ENCODE measurements at places on chromosomes 13 and 19.

- no peak for DNase-seq
Measured at GRCh38 chr13:112984501-112984900, 15.5 kb downstream of the MCF2L start.

GRCh38 chr19:37963190-37963936, 56.4 kb downstream of the SIPA1L3 start:
- DNase-seq, result no peak

DNA sequence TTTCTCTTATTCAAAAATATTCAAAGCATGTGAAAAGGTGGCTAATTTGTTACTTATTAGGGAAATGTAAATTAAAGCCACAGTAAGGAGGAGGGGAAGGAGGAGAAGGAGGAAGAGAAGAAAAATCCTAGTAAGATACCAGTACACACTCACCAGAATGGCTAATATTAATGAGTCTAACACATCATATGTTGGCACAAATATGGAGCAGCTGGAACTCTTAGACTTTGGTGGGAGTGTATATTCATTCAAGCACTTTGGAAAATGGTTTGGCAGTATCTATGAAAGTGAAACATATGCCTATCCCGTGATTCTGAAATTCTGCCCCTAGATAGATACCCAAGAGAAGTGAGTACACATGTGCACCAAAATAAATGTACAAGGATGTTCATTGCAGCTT, 38.1 kb upstream of the RGCC start:
- DNase-seq, result no peak

- DNase-seq, result no peak
Measured at GRCh38 chr13:59337070-59337469, 826.7 kb downstream of the DIAPH3 start.

DNA sequence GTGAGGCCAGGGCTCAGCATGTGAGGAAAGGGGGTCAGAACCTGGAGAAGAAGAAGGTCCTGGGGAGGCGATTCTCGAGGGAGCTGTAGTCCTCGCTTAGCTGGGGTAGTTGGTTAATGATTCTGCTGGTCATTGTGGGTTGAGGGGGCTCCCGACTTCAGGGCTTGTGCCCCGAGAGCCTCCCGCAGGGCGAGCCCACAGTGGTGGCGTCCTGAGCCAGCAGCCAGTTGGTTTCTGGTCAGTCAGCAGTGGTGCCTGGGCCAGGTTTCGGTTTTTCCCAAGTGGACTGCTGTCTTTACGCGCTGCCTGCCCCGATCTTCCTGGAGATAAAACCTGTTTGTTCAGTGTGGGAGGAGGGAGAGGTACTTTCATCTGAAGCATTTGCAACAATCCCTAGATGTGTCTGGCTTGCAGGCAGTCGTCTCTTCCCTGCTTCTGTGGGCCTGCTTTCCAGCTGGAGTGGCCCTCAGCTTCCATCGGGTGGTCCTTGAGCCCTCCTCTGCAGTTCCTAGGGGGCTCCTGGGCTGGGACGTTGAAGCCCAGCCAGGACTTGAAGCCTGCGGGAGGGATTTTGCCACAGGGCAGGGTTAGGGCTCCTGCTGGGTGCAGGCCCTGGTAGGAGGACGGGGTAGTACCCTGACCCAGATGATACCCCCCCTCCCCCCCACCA, 3.2 kb downstream of the PTBP1 start:
- no peak for DNase-seq

- no peak for DNase-seq
Measured at GRCh38 chr13:73810647-73811046, 323.6 kb downstream of the KLF12 start.

GRCh38 chr13:99154064-99154463, 46.6 kb upstream of the UBAC2 start:
- DNase-seq, result no peak

- DNase-seq, result no peak
Measured at GRCh38 chr13:39302820-39303219, 264.6 kb downstream of the NHLRC3 start.

GRCh38 chr19:7806234-7806633, 23.8 kb upstream of the EVI5L start:
- DNase-seq, result no peak

- no peak for DNase-seq
Measured at GRCh38 chr13:54950546-54950945, 1921.9 kb downstream of the OLFM4 start.

- DNase-seq, result no peak
Measured at GRCh38 chr19:4996701-4997100, 27.8 kb downstream of the KDM4B start.

- DNase-seq, result no peak
Measured at GRCh38 chr13:112457485-112457884, 81.3 kb downstream of the SPACA7 start.

GRCh38 chr13:59210543-59210942, 953.2 kb downstream of the DIAPH3 start:
- DNase-seq, result no peak

GRCh38 chr13:36910545-36910944, 9.5 kb downstream of the SMAD9 start:
- DNase-seq, result no peak

DNA sequence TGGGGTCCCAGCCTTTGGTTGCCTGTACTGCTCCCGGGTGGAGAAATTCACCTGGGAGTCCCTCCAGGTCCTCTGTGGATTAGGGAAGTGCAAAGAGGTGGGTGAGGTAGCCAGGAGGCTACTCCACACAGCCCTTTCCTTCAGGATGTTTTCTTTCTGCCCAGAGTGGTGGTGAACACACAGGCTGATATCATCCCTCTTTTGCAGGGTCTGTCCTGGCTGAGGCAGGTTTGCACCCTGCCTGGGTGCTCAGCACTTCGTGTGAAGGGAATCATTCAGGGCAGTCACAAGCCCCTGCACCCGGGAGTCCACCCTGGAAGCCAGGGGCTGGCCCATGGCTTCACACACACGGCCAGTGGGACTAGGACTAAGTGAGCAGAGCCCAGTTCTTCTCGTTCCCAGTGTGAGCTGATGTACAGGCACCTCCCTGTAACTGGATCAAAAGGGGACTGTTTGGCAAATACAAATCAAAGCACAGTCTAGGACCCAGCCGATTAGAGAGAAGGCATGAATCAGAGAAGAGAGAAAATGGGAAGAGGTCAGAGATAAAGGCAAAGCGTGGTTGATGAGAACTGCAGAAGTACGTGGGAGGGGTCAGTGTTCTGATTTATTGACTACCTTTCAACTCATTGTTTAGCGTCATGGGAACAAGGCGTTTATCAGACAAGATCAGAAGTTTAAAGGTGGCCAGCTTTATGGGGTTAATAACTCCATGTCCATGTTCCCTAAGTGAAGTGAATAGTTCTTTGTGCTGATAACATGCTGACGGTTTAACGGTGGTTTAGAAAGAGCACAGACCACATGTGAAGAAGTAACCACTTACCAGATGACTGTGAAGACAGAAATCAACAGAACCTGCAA, 30.4 kb upstream of the SPATA13 start:
- DNase-seq, result no peak

- no peak for DNase-seq
Measured at GRCh38 chr13:49428041-49428763, 15.7 kb downstream of the CAB39L start.

- DNase-seq, result no peak
Measured at GRCh38 chr13:28425793-28426192, 69.1 kb downstream of the FLT1 start.

GRCh38 chr19:8654591-8655339, 24.3 kb downstream of the NFILZ start:
- peak; percentile 82 for DNase-seq

DNA sequence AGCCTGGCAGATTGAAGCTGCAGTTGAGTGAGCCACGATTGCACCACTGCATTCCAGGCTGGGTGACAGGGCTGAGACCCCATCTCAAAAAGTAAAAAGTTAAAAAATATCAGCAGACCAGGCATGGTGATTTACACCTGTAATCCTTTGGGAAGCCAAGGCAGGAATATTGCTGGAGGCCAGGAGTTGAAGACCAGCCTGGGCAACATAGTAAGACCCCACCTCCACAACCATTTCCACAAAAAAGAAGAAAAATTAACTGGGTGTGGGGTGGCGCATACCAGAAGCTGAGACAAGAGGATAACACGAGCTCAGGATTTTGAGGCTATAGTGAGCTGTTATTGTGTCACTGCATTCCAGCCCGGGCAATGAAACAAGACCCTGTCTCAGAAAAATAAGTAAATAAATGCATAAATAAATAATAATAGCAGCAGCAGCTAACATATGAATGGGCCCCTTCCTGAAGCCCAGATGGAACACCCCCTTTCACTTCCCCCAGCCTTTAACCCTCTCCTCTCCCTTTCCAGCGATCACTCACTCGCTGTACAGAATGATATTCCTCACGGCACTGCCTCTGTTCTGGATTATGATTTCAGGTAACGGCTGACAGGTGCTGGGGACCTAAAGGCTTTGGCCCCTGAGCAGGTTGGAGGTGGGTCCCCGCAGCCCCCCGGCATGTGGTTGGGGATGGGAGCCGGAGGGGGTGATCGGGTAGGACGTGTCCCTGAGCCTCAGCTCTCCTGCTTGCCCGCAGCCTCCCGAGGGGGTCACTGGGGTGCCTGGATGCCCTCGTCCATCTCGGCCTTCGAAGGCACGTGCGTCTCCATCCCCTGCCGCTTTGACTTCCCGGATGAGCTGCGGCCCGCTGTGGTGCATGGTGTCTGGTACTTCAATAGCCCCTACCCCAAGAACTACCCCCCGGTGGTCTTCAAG, 3.2 kb downstream of the MAG start:
- no peak for DNase-seq

GRCh38 chr13:67515895-67516294, 285.8 kb upstream of the PCDH9 start:
- DNase-seq, result no peak

- no peak for DNase-seq
Measured at GRCh38 chr13:66657165-66657881, 572.8 kb downstream of the PCDH9 start.

GRCh38 chr13:52878831-52879230, 30.4 kb upstream of the PCDH8 start:
- no peak for DNase-seq

DNA sequence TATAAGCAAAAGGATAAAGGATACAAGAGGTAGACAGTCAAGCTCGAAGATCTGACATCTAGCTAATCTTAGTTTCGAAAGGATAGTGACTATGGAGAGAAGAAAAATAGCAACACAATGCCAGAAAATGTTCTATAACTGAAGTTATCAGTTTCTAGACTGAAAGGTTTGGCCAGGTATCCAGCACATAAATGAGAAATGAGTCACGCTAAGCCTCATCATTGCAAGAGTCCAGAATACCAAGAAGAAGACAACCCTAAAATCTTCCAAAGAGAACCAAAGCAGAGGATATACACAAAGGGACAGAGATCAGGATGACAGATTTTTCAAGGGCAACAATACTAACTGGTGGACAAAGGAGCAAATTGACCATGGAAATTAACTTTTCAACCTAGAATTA, 237.0 kb downstream of the POSTN start:
- DNase-seq, result no peak

- DNase-seq, result no peak
Measured at GRCh38 chr13:94345374-94346195, 133.9 kb downstream of the DCT start.

- DNase-seq, result peak; percentile 59
Measured at GRCh38 chr19:18046059-18046718, 38.2 kb downstream of the ARRDC2 start.

GRCh38 chr13:101490406-101491015, 38.0 kb downstream of the ITGBL1 start:
- no peak for DNase-seq

DNA sequence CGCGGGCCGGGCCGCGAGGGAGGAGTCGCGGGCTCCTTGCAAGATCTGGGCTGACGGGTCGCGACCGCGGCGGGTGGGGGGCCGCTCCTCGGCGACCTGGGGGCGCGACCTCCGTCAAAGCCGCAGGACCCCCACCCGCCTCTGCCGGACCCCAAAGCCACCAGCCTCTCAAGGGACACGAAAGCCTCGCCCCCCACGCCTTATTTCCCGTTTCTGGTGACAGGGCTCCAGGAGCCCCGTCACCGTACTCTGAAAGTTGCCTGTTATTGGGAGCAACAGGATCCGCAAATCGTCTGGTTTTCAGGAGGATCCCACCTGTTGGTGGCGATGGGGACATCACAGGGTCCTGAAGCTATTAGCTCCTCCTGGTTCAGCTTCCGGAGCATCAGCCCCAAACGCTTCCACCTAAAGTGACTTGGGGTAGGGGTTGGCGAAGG, 530 bp downstream of the MAU2 start:
- no peak for DNase-seq

DNA sequence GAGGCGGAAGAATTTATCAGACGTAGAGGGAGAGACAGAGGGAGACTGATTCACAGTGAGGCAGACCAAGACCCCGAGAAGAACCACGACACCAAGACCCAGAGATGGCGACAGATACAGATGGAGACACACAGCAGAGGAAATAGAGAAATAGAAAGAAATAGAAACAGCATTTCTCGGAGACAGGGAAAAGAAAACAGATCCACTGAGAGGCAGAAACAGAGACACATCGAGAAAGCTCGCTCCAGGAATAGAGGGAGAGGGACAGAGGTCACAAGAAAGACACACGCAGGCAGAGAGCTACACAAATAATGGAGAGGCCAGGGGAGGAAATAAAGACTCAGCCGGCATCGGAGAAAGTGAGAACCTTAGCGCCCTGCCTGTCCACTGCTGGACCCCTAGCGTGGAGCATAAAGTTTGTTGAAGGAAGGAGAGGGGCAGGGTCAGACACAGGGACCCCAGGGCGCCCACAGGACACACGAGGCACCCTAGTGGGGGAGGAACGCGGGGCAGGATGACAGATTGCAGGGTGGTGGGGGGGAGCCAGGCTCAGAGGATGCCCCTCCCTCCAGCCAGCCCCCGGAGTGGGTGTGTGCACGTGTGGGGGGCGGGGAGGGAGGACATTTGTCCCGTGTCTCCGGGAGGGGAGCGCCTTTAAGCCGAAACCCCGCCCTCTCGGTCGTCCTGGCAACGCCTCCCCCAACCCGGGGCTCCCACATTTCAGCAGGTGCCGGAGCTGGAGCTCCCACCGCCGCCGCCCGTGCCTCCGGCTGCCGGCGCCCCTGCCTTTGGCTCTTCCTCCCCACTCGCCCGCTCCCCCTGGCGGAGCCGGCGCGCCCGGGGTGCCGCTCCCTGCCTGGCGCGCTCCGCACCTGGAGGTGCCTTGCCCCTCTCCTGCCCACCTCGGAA, at the start of gene PRKCG:
TSS of gene PRKCG (plus strand) at position 716 of the 909 bp plus-strand sequence. CDS start 298 bp downstream, outside the sequence.
- peak; percentile 61 for DNase-seq

- DNase-seq, result no peak
Measured at GRCh38 chr13:74210693-74211393, 76.6 kb upstream of the KLF12 start.

DNA sequence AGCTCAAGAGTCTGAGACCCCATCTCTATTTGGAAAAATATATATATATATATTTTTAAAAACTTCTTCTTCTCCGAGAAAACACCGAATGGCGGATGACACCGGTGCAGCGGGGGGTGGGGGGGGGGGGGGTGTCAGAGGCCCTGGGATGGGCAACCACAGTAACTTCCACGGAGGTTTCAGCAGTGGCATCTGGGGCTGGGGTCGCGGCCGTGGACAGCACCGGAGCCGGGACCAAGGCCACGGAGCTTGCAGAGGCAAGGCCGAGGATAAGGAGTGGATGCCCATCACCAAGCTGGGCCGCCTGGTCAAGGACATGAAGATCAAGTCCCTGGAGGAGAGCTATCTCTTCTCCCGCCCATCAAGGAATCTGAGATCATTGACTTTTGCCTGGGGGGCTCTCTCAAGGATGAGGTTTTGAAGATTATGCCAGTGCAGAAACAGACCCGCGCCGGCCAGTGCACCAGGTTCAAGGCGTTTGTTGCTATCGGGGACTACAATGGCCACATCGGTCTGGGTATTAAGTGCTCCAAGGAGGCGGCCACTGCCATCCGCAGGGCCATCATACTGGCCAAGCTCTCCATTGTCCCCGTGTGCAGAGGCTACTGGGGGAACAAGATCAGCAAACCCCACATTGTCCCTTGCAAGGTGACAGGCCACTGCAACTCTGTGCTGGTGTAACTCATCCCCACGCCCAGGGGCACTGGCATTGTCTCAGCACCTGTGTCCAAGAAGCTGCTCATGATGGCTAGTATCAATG, 59.0 kb downstream of the EPS15L1 start:
- DNase-seq, result no peak

All from stimulated activated CD8-positive, alpha-beta memory T cell treated with anti-CD3 and anti-CD28 coated beads, Interleukin-4, amount 100 ng/mL, for 48 hours (primary cell).